Epithelial cell of proximal tubule (primary cell): ENCODE measurements at places on chromosomes 11 and 22.

GRCh38 chr11:38123673-38124072 is 1525.6 kb upstream of the RAG2 start:
- no peak for DNase-seq

GRCh38 chr11:12121011-12121410 is 10.6 kb downstream of the MICAL2 start:
- no peak for DNase-seq

GRCh38 chr22:35335468-35335867 is 35.8 kb downstream of the TOM1 start:
- no peak for DNase-seq

GRCh38 chr22:43038325-43038724 is 23.4 kb upstream of the PACSIN2 start:
- no peak for DNase-seq

GRCh38 chr11:95228081-95228749 is 2.8 kb downstream of the SESN3 start:
- no peak for DNase-seq

- DNase-seq = no peak
These were observed 5.2 kb downstream of the FXYD2 start for GRCh38 chr11:117819096-117820040.

DNA sequence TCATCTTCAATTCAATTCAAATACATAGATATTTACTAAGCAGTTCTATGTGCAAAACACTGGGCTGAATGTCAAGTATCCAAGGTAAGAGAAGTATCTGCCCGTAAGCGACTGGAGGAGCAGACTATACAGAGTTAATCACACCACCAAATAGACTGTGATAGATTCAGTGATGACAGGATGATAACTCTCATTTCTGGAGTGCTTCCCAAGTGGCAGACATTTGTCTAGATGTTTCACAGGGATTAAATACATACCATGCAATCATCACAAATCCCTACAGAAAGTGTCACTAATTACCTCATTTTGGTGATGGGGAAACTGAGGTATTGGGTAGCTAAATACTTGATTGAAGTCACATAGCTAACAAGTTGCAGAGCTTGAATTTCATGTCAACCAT is 508.7 kb upstream of the TENM4 start:
- no peak for DNase-seq

- DNase-seq = no peak
These were observed 63.7 kb downstream of the KCNC1 start for GRCh38 chr11:17798253-17798652.

DNA sequence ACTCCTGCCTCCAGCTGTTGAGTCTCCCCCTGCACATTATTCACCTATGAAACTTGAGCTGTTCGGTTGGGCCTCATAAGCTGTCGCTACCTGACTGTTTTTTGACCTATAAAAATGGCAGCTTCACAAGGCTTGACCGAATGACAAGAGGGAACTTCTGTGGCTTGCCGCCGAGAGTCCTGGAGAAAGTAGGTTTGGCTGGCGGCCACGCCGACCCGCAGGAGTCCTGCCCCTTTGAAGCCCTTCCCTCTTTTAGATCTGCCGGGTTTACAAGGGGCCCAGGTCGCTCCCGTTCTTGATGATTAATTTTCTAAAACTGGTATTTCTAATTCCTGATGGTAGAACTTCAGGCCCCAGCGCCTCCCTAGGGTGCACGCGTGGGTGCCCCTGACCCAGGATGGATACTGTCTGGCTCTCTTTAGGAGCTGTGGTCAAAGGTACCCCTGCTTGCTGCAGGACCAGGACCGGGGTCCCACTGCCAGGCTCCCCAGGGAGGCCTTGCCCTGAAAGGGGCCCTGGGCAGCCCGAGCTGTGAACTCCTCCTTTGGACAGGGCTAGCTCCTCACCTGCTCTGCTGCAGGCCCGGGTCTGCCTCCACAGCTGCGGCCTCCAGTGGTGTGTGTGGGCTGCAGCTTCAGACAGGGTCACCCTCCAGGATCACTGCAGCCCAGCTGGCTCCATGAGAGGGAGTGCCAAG is 171.8 kb downstream of the CTTN start:
- DNase-seq = no peak

DNA sequence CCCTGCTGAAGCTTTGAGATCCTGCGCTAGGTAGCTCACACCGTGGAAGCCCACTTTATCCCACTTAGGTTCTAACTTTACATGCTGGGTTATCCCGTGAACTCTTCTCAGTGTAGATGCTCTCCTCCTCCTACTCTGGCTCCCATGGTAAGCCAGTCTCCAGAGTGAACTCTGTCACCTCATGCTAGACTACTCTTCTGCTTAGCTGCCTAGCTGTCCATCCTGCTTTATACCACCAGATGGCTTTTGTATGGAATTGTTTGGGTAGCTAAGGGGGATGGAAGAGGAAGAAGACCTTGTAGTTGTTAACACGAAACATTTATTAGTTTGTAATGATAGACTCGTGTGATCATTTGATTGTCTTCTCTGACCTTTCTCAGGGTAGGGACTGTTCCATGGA is 46.8 kb downstream of the EMSY start:
- no peak for DNase-seq

- DNase-seq = no peak
These were observed 50.6 kb upstream of the PDGFD start for GRCh38 chr11:104214517-104214916.

GRCh38 chr11:34977089-34977912 is 60.9 kb downstream of the PDHX start:
- no peak for DNase-seq

- DNase-seq = no peak
These were observed 10.1 kb upstream of the ACR start for GRCh38 chr22:50727678-50728522.

- DNase-seq = no peak
These were observed 225.1 kb upstream of the PITPNB start for GRCh38 chr22:28143961-28144745.

DNA sequence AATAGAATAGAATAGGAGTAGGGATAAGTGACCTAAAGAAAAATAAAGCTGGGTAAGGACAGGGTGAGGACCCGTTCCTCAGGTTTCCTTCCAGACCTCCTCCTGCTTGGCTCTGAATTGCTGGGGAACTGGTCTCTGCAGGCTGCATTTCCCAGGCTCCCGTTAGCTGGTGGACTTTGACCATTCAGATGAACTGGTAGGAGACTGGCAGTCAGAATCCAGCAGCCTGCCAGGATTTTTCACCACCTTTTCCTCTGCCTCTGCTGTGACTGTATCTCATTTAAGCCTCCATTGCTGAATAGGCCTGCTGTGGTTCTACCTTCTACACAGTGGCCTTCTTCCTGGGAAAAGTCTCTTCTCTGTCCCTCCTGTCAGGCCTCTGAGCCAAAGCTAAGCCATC is 24.6 kb upstream of the SMPD1 start:
- DNase-seq = no peak

DNA sequence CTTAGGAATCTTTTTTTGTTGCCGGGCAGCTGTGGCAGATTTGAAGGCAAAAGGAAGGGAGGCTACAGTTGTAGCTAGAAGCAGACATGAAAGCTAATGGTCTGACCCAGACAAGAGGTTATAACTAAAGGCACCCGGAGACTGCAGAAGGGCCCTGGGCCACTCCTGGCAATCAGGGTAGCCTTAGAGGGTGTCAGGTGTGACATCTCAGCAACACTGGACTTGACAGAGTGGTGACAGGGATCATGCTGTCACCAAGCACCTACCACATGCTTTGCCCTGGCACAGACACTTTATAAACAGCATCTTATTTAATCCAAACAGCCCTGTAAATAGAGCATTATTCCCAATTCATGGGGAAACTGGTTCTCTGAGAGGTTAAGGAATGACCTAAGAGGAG is 25.7 kb downstream of the TUB start:
- DNase-seq = no peak

DNA sequence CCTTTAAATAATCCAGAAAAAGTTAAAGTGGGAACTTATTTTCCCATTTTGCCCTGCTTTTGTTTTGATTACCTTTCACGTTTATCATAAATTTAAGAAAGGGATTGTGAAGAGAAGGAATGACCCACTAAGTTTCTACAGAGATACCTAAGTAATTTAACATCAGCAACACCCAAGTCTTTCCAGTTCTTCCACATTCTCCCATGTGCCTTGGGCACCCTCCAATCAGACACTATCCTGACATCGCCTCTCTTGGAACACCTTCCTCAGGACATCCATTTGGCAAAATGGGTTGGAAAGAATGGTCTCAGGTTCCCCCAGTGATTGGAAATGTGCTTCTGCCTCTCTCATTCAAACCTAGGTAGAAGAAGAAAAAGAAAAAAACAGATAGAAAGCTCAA is 6.3 kb downstream of the BBOX1 start:
- DNase-seq = no peak

- DNase-seq = no peak
These were observed 8.3 kb upstream of the KCNJ11 start for GRCh38 chr11:17396598-17397310.

- DNase-seq = no peak
These were observed 7.4 kb downstream of the FADD start for GRCh38 chr11:70210530-70210929.

- DNase-seq = no peak
These were observed 17.2 kb downstream of the CBX7 start for GRCh38 chr22:39135092-39135896.

- DNase-seq = no peak
These were observed 57.8 kb upstream of the TTC12 start for GRCh38 chr11:113256431-113257202.

DNA sequence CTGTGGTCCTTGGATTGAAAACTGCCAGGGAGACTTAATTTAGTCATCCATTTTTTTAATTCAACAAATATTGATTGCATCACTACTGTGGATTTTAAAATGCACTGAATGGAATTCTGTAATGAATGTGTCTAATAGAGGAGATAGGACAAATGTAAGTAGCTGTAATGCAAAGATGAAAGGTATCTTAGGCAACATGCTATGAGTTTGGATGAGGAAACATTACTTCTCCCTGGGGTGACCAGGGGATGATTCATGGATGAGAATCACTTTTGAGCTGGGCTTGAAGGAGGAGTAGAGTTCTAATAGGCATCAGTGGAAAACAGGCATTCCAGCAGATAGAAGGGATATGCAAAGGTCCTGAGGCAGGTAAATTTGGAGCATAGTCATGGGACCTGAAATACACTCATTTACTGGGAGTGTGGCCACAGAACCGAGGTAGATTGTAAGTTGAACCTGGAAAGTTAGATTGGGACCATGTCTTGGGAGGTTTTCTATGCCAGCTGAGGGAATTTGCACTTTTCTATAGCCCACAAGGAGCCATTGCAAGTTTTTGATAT is 43.4 kb downstream of the PKNOX2 start:
- no peak for DNase-seq

- DNase-seq = peak; percentile 73
These were observed 1062.8 kb downstream of the DLG2 start for GRCh38 chr11:84564180-84564866.

DNA sequence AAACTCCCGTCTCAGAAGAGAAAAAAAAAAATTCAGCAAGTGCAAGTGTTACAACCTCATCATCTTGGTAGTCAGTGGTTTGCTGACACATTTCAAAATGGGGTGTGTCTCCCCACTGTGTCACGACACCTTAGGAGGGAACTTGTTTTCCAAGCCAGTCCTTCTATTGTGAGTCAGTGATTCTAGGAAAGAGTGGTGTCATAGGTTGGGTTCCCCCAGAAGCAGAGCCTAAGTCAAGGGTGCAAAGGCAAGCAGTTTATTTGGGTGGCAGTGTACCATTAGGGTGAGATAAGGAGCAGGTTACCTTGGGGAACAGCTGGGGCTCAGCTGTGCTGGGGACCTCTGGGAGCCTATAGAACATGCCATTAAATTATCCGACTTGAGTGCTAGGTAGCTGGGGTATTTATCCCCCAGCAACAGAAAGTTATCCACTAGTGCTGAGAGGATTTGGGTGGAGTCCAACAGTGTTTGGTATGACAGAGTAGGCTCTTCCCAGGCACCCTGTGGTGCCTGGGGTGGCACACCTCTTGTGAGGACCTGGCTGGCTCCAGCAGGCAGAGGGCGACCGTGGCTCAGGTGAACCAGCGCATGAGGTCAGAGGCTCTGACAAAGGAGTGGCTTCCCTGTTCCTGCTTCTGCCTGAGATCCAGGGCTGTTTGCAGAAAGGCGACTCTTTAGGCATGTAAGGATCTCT is 41.7 kb downstream of the KIAA1671 start:
- no peak for DNase-seq

DNA sequence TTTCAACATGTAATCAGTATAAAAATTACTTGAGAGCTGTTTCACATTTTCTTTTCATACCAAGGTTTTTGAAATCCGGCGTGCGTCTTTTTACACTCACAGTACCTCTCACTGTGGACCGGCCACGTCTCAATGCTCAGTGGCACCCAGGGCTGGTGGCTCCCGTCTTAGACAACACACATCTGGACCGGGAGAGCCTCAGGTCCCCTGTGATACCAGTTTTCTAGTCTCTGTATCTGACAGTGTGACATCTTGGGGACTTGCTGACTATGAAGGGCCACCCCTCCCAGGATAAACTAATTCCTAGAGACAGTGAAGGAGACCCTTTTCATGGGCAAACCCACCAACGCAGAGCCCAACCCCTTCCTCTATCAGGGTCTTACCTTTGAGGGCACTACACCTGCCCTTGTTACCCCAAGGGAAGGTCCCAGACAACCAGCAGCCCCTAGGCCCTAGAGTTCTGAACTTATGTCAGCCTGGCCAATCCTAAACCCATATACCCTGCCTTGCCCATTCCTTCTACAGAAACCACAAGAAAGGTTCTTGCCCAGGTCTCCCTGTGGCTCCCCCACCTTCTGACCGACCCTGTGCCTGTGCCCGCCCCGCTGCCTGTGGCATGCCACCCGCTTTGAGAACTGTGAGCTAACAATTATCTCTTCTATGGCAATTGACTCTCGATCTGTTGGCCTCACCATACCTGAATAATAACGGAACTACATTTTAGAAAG is 6.1 kb upstream of the ASCL2 start:
- no peak for DNase-seq

GRCh38 chr22:16956290-16956689 is 51.7 kb downstream of the GAB4 start:
- no peak for DNase-seq

GRCh38 chr11:57394203-57394965 is 3.9 kb upstream of the PRG2 start:
- no peak for DNase-seq

DNA sequence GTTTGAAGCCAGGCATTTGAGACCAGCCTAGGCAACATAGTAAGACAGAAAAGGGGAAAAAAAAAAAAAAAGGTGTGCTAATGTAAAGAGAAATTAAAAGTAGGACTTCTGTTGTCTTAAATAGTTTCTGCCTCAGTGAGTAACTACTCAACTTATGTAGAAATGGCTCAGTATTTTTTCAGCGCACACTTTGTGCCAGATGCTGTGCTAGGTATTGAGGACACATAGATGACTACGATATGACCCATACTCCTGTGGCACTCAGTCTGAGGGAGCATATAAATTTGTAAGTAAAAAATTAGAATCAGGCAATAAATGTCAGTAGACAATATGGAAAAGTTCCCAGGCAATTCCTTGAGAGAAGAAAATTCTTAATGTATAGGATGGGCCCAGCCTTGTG is 93.9 kb downstream of the YAP1 start:
- DNase-seq = no peak
